ENCODE measurements at places on chromosomes 2 and 18.

- DNase-seq = no peak
Measured at GRCh38 chr2:157559061-157559460, 69.6 kb downstream of the ACVR1C start.

- no peak for DNase-seq
Measured at GRCh38 chr2:120005834-120006521, 6.9 kb upstream of the EPB41L5 start.

DNA sequence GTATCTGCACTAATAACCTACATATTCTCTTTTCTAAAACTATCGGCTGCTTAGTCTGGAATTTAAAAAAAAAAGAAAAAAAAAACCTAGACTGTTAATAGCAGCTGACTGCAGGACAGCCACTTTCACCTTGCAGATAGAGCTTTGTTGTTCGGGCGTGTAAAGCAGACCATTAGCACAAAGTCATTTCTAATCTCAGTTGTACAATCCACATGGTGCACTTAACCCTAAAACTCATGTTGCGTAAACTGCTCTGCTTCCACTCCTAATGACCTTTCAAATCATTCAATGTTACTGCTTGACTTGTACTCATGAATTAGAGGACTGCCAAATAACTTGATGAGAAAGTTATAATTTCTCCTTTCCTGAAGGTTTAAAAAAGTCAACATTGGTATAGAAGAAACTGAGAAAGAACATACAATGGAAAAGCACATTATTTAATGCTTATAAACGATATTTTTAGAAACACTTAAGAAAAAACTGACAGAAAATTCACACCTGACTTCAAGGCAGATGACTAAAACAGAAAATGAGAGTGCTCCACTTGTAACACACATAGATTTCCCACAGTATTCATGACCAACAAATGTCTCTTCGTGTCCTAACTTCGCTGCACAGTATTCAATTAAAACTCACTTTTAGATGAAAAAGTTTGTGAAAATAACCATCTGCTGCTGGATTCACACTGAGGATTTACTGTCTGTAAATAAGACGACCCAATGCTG is 2.6 kb downstream of the CDH2 start:
- DNase-seq = no peak

GRCh38 chr2:236857246-236857645 is 228.4 kb upstream of the COPS8 start:
- DNase-seq = no peak

GRCh38 chr2:74011246-74011645 is 26.5 kb downstream of the TET3 start:
- DNase-seq = no peak

DNA sequence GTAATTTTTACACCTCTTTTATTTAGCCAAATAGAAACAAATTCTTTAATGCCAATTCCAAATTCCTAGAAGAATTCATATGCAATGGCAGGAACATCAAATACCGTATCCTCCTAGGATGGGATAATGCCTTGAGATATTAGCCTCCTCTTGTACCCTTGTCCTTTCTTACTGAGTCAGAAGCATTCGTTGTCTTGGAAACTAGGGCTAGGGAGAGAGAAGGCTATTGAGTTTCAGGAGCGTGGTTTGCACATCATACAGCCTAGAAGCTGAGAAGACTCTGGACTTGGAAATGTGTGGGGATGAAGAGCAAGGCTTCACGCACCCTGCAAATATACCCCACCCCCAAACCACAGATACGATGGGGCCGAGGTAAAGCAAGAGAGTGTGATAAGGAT is 300.7 kb downstream of the SP3 start:
- no peak for DNase-seq

- no peak for DNase-seq
Measured at GRCh38 chr2:57343391-57344006, 703.1 kb upstream of the VRK2 start.

- DNase-seq = no peak
Measured at GRCh38 chr2:77101796-77102452, 420.3 kb downstream of the LRRTM4 start.

GRCh38 chr2:121309801-121310200 is 24.8 kb upstream of the TFCP2L1 start:
- DNase-seq = no peak

DNA sequence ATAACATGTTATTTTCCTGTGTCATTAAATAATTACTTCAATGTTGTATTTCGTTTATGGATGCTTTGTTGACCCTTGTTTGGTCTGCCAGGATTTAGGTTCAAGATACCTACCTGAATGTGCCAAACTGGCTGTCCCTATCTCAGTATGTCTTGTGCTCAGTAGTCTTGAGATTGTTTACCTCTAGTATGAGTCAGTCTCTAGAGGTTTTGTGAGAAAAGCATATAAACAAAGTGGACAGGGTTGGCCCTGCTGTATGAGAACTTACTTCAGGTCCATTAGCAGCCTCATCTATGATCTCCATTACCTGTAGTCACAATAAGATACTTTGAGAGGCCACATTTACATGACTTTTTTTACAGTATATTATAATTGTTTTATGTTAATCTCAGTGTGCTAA is 17.8 kb downstream of the DDX18 start:
- DNase-seq = no peak

DNA sequence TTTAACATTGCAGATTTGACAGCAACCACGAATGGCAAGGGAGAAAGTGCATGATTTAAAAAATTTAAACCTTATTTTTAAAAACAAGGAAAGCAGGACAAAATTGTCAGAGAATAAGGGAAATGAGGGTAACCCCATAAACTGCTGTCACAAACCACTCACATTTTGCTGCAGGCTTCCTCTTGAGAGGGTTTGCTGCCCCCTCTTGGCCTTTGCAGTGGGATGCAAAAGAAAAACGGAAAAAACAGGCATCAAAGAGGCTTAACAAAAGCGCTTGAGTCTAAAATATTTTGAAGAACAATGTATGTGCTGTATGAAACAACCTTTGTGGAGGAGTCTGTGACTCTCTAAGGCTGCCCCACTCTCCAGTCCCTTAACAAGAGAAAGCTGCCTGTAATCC is 91.6 kb downstream of the TMX3 start:
- no peak for DNase-seq

GRCh38 chr2:188610827-188611226 is 319.2 kb downstream of the GULP1 start:
- DNase-seq = no peak

- DNase-seq = no peak
Measured at GRCh38 chr18:26794230-26795101, 71.0 kb downstream of the AQP4 start.

- DNase-seq = no peak
Measured at GRCh38 chr2:215160081-215160480, 21.7 kb upstream of the ABCA12 start.

DNA sequence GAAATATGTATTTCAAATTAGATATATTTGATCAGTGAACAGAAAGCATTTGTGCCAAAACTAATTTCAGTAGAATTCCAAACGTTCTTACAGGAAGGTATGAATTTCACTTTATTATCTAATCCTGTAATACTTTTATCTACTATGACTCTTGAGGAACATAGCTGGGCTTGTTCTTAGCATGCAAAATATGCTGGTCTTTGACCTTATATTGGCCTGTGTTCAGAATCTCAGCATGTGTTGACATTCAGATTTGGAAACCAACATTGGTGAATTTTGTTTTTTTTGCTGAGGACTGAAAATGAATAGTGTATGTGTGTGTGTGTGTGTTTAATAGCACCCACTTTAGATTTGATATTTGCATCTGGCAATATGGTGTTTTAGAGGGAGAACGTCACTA is 112.2 kb downstream of the MEIS1 start:
- no peak for DNase-seq

GRCh38 chr18:6747646-6748045 is 18.1 kb downstream of the ARHGAP28 start:
- DNase-seq = no peak

DNA sequence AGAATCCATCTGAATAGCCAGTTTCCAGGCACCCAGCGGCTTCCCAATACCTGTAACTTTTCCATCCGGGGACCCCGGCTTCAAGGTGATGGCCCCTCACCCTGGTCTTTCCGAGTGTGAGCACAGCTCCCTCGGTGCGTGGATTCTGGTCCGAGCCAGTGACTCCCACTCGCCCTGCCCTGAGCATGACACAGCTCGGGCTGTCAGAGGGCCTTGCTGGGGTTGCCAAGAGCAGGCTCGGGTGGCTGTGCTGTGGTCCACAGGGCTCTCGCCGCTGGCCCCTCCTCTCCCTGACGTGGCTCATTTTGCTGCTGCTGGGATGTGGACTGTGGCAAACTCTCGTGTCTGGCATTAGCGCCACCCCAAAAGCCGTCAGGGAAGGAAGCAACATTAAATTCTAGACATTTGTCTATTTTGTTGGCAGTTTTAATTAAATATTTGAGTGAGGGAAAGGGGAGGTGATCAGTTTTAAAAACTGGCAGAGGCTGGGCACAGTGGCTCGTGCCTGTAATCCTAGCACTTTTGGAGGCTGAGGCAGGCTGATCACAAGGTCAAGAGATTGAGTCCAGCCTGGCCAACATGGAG is 5.6 kb upstream of the ESPNL start:
- DNase-seq = no peak

DNA sequence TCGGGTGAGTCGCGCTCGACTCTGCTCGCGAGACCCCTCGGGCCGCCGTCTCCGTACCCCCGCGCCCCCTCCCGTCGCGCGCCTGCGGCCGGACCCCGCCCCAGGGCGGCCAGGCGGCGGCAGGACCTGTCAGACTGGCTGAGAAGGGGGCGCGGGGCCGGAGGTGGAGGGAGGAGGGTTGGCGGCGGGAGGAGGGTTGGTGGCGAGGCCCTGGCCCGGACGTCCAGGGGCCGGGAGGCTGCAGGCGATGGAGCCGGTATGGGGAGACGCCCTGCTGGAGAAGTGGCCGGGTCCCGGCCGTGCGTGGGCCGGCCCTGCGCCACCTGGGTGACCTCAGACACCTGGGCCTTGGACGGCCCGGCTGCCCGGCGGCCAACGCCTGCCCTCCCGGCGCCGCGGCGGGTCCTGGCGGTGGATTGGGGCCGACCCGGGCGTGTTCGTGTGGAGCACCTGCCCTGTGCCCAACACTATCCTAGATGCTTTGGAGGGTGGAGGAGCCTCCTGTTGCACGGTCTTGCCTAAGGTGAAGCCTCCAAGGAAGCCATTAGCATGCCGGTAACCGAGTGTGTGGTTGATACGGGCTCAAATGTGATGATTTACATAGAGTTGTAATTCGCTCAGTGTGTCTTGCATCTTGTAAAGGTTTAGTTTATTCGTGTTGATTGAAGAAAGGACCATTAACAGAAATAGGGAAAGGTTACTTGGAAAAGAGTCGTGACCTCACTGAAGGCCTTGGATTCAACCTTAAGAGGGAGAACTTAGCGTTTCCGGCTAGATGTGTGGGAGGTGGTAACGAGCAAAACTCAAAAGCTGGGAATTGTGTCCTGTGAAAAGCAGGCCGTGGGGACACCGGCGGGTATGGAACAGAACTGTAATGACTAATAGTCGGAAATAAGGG is 550 bp downstream of the MYL12B start:
- DNase-seq = no peak

GRCh38 chr2:88747990-88748389 is 56.5 kb downstream of the RPIA start:
- DNase-seq = no peak

DNA sequence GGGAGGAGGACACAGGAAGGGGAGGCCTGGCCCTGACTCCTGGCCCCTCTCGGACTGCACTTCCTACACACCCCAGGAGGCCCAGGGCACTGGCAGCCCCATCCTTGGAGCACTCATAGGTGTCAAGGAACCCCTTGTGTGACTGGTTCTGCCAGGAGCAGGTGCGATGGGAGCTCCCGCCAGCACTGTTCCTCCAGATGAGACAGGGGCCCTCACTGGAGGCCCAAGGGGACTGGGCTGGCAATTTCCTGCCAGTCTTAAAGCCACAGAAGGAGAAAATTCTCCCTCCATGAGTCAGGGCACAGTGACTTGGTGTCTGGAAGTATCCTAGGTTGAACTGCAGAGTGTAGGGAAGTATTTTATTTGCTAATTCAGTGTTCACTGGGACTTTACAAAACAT is 42.8 kb upstream of the MAL start:
- no peak for DNase-seq

- no peak for DNase-seq
Measured at GRCh38 chr18:50277942-50278341, 3.4 kb downstream of the MBD1 start.

DNA sequence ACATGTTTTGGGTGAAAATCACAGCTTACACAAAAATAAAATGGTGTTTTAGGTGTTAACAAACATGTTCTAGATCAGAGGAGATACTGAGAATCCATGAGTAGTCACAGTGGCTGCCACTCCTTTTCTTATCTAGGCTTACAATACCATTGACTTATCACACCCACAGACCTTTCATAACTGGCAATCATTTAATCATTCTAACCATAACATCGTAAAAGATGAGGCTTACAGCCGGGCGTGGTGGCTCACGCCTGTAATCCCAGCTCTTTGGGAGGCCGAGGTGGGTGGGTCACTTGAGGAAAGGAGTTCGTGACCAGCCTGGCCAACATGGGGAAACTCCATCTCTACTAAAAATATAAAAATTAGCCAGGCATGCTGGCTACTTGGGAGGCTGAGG is 18.8 kb upstream of the SERPINB5 start:
- DNase-seq = no peak

- DNase-seq = no peak
Measured at GRCh38 chr2:160715428-160715827, 221.8 kb upstream of the RBMS1 start.

DNA sequence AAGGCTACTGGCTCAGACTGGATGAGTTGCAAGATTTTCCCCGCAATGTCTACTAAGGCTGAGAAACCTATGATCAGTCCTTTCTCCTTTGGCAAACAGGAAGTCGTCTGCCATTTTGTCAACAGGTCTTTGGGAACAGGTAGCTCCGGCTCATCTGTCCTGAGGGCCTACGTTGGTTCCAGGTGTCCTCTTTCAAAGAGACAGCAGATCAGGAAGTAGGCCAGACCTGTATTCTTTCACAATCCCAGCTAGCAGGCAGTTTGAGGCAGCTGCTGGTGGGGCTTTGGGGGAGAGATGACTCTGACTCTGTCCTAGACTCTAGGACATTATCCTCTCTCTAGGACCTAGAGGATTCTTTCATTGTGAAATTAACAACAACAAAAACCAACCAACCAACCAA is 98.6 kb downstream of the ACTR2 start:
- DNase-seq = no peak

GRCh38 chr2:53077413-53077812 is 690.2 kb upstream of the CHAC2 start:
- DNase-seq = no peak

DNA sequence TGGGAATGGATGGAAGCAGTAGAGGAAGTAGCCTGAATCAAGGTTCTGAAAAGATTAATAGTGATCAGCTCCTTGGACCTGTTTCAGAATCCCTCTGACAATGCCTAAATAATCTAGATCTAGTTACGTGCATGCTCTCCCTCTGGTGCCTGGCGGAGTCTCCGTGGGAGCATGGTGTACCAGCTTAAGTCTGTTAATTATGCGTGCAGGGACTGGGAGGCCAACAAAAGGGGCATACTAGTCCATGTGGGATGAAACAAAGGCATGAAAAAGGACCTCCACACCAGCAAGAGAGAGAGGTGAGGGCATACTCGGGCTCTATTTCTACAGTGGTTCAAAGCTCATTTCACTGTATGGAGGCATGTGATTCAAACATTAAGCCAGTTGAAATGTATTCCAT is 200.3 kb downstream of the DPP4 start:
- DNase-seq = no peak

GRCh38 chr2:81576713-81577112 is 1272.2 kb upstream of the LRRTM1 start:
- DNase-seq = no peak

GRCh38 chr2:30860726-30861125 is 53.5 kb upstream of the CAPN13 start:
- no peak for DNase-seq

Data from stimulated activated CD4-positive, alpha-beta T cell treated with anti-CD3 and anti-CD28 coated beads, Interleukin-15, amount 100 ng/mL, for 1 hour (primary cell).